Renal cortex interstitium (tissue), 15 donors: ENCODE measurements at places on chromosomes 16 and 17.
A peak's percentile ranks its signal among the peaks of the same experiment; 100 is the strongest.

DNA sequence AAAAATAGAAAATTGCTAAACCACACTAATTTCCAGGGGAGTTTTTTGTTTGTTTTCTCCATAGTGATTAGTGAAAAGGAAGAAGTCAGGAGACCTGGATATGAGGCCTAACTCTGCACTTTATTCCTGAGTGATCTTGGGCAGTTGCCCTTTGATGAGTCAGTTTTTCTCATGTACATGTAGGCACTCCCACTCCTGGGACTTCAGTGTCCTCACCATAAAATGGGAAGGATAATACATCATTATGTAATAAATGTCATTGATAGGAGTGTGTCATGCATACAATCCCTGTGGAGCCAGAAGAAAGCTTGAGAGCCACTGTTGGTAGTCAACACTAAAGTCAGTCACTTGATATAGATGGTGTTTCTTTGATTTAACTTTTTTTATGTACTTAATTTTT lies 32.5 kb downstream of the WIPF2 start:
- DNase-seq = no peak

- DNase-seq = no peak
Observed at GRCh38 chr17:33516645-33517044, 223.6 kb upstream of the ASIC2 start.

GRCh38 chr16:10895053-10895946 lies 18.3 kb downstream of the CIITA start:
- no peak for DNase-seq

GRCh38 chr16:83433201-83433600 lies 374.6 kb upstream of the HSBP1 start:
- DNase-seq = no peak

DNA sequence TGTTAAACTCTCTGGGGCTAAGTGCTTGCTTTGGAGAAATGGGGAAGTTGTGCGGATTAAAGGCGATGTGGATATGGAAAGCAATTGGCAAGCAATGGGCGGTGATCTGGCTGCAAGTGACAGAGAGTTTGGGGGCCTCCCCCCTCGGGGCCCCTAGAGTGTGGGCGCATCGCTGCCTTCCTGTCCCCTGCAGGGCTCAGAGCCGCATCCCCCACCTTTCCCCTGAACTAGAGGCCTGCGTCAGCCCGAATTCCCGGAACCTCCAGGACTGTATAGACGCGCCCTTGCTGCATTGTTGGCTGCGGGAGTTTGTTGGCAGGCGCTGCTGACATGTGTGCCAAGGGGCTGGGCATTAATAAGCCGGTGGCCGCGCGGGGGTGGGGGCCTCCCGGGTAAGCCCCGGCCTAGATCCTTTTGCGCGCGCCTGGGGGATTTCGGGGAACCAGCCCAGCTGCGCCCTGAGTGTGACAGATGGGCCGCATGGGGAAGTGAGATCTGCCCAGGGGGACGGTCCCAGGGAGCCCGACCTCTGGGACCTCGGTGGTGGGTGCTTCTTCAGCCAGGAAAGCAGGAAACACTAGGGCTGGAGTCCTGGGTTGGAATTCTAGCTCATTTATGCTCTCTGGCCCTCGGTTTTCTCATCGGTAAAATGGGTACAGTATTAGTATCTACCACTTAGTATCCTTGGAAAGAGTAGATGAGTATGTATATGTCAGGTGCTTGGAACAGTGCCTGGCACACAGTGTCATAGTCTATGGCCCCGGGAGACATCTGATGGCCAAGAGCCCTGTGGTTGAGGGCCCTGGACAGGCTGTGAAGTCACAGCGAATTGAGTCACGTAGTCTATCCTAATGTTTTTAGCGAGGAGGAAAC lies 1.0 kb downstream of the EEF2K start:
- DNase-seq = no peak

DNA sequence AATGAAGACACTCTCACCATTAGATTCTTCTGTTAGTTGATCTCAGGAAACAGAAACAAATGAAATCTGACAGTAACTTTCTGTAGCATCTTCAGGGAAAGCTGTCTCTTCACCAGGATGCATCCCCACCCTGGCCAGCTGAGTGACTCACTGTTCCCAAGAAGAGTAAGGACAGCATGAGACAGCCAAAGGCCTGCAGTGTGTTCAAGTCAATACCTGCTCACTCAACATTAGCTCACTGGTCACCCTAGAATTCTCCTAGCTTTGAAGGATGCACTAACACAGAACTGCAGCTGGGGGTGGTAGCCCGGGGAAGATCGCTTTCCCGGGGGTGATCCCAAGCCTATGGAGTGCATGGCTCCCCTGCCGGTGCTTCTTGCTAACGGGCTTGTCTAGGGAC lies 28.2 kb upstream of the CLEC18B start:
- no peak for DNase-seq

DNA sequence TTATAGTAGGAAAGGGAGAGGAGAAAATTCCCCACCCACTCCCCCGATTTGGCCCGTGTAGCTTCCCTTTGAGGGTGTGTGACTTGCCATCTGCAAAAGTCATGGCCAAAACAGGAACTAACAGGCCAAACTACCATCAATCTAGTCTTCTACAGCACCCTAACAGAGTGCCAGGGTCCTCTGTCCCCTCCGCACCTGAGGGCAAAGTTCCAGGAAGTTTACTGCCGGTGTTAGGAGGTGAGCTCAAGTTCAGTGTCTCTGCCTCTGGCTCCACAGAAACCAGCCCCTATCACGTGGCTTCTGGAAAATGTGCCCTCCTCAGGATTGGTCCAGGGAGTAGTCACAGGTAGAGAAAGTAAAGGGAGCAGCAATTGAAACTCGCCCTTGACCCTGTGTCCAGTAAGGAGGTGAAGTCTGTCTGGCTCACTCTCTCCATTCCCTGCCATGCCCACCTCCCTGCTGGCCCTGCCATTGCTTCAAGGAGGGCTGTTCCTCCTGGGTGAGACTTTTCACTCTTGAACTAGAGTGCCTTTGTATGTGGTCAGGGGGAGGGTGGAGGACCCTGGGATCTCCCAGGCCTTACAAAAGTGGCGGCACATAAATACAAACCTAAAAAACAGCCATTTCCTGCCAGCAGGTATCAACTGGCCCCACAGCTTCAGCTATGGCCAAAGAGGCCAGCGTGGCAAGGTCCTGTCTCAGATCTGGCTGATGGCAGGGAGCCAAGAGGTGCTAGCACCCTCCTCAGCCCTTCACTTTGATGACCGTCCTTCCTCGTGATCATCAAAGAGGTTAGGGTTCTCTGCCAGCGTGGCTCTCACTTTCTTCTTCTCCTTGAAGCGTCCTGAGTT lies 5.3 kb downstream of the PRR15L start:
- DNase-seq = no peak

GRCh38 chr17:79752175-79752574 lies 21.4 kb downstream of the ENPP7 start:
- DNase-seq = no peak

DNA sequence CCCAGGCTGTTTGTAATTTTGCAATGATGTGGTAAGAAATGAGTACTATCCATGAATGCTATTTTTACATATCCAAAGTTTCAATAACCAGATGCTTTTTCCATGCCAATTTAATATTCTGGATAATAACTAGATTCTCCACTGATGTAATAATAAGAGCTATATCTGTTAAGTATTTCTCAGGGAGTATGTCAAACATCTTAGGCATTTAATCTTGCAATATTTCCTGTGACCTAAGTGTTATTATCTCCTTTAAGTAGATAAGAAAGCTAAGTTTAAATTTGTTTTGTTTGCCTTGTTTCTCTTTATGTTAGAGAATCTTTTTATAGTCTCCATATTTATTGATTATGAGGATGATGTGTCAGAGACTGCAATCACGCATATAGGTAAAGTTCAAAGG lies 32.3 kb upstream of the HS3ST3A1 start:
- DNase-seq = no peak

DNA sequence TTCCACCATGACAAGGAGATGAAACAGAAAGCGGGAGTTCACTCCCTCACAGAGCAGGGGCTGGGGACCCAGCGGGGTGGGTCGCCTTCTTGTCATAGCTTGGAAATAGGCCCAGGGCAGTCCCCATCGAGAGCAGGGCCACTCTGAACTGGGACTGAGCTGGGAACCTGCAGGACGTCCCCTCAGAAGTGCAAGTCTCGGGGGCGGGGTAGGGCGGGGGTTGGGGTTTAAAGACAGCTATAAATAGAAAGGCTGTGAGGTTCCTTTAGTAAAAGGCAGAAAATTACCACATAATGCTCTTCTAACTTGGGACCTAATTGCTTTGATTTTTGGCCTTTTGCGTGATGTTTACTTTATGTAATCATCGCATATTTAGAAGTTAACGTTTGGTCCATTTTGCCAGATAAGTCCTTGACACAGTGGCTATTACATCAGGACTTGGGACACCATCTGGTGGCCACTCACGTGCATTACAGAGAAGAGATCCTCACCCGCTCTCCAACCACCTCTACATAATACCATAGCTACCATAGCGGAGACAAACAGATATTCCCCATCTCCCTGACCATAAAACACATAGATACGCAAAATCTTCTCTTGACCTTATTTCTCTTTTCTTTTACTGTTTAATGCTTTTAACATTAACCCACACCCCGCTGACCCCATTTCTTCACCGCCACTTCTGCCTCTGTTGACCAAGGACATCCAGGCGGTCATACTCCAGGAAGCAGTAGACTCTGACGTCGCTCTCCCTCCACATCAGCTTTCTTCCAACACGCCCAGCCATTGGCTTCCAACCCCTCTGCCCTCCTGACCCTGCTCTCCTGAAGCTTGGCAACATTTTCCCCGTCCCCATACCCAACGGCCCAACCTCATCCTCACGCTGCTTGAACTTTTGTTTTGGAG lies 27.5 kb upstream of the PIK3R6 start:
- DNase-seq = peak; percentile 59

- DNase-seq = peak; percentile 57
Observed at GRCh38 chr17:74176546-74177001, 26.9 kb upstream of the RPL38 start.

DNA sequence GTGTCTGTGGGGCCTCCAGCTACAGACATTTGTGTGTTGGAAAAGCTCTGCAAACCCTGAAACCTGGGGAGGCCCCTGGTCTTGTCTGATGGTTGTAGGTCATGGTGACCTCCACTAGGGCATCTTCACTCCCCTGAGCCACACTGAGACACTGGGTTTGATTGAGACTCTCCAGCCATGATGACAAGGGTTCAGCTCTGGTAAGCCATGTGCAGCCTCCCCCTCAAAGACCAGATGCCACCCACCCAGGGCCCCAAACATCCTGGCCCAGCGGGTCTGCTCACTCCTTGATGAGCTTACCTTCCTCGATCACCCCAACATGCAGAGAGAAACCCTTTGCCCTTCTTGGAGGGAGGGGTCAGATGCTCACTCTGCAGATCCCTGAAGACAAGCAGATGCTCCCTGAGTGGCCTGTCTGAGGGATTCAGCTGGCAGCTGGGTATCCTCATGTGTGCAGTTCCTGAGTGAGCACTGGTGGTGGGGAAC lies 101.6 kb downstream of the METRNL start:
- no peak for DNase-seq

DNA sequence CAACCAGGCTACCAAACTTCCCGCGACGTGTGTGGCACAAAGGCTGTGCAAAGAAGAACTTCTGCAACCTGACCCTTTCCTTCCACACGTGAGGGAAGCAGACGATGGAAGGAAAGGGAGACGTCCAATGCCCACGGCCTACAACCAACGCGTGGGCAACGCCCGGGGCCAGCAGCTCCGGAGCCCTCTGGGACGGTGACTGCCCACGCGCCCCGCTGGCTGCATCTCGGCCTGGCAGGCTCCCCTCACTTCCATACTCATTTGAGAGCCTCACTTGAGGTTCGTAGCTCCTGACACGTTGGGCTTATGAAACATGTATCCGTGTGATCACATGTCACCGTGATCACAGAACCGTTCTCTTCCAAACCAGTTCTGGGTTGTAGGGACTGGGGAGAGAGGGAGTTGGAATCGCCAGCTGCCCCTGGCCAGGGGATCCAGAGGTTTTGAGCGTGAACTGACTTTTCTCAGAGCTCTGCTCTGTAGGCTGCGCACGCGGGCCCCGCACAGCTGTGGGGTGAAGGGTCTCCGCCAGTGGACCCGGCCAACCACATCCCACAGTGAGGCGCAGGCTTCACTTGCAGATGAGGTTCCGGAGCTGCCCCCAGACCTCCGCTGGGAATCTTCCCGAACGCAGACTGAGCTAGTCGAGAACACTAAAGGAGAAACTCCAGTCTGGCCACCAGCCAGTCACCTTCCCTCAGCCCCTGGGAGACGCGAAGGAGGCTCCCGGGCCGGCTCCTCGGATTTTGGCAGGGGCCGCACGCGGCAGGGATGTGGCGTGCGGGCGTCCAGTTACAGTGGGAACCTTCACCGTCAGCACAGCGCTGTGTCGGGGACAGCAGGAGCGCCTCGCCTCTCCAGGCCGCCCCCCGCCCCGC lies 1.0 kb downstream of the LMF1 start:
- DNase-seq = no peak

GRCh38 chr16:13902052-13902451 lies 17.9 kb upstream of the ERCC4 start:
- DNase-seq = no peak

DNA sequence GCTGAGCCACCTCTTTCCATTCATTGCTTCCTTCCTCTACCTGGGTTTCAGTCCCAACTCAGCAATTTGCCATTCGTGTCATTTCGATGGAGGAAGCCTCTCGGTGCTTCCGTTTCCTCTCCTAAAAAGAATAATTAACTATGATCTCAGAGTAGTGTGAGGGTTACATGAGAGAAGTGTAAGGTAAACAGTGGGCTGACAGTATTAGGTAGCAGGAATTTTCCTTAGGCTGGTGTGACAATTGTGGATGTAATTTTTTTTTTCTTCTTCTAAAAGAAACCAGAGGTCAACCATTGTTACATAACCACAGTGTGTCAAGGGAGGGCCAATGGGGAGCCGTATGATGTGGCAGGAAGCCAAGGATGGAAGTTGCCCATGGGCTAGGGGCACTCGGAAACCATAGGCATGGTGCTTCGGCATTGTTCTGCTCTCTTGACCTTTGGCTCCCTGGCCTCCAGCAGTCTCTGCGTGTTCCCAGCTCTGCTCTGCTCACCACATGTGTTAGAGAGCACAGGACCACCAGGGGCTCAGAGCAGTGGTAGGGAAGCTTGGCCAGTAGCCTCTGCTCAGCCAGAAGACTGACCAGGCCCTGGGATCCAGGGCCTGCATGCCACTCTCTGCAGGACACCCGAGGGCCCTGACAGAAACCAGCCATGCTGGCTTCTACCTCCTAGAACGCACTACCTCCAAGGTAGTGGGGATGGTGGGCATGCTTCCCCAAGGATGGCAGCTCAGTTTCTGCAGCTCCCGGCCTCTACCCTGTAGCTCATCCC lies 2.0 kb upstream of the TOP2A start:
- DNase-seq = no peak

DNA sequence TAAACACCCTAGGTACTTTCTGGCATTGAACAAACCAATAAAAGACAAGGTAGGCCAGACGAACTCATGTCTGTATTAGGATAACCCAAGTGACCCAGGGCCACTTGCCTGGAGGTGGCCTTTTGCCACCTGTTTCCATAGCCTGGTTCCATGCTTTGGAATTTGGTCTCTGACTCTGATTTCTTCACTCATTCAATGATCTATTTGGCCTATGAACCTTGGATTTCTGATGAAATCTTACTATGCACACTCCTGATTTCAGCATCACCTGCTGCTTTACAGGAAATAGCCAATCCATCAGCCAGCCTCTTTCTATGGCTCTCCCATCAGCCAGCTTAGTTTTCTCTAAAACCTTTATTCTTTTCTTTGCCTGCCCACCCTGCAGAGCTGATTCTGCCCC lies 142.8 kb upstream of the PSMD7 start:
- no peak for DNase-seq

GRCh38 chr17:5429191-5429887 lies 9.4 kb downstream of the RPAIN start:
- no peak for DNase-seq
